Mammary epithelial cell (primary cell): ENCODE measurements at places on chromosomes 11 and 22. TPM values are rescaled to one million over a fixed set of nuclear protein-coding genes. Genes with fewer than 3 reads are reported as not detected.

DNA sequence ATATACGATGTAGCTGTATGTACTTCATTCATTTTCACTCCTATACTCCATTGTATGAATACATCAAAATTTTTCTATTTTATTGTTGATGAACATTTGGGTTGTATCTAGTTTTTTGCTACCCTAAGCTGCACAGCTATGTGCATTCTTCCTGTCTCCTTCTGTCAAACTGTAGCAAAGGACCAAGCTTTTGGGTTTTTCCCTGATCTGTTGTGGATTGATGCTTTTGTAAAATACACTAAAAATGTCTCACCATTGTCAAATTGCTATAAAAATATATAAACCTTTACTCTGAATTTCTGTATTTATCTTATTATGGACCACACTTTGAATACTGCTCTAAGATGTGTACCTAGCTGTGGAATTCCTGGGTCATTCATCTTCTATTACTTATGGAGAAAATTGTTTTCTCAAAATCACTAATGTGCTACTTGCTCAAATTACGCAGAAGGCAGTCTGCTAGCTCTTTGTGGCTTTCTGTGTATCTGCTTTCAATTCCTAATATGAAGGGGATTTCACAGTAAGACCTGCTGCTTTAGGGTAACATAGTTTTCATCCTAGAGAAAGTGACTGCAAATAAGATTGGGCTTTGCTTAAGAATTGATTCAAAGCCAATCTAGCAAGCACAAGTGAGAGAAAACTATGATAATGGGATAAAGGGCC, 123.4 kb downstream of the CYP2R1 start:
- no peak for DNase-seq

GRCh38 chr22:46390652-46391301, 55.3 kb downstream of the TRMU start:
- DNase-seq, result peak; percentile 70

The MMP8 gene
- polyA plus RNA-seq, result 0.11 TPM

The GSTT2 gene
- polyA plus RNA-seq, result 0.31 TPM

- peak; percentile 46 for DNase-seq
Observed at GRCh38 chr11:11426226-11426952, 73.3 kb upstream of the CSNK2A3 start.

The NOX4 gene
- polyA plus RNA-seq, result not detected

DNA sequence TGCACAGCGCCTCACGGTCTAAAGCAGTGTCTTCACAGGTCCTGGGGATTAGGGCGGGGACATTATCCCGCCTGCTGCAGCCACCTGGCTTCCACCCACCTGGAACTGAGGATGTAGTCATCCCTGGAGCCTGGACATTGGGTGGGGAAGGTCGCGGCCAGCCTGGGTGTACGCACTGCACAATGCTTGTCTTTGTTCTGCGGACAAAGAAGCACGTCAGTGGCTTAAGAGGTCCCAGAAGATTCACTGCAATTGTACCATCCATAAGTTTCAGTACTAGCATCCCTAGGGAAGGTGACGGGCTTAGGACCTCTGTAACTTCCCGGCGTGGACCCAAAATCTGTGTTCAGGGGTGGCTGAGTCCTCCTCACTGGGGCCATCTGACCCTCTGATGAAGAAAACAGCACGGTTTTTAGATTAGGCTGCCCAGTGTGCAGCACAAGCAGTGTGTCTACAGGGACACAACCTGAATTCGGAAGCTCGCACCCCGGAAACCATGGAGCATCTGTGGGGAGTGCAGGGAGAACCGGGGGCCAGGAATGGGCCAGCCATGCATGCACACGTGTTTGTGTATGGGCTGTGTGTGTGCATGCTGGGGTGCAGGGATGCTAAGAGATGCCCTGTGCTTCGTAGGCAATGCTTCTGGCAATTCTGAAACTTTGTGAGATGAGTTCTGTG, 342.6 kb upstream of the B3GAT1 start:
- no peak for DNase-seq

DNA sequence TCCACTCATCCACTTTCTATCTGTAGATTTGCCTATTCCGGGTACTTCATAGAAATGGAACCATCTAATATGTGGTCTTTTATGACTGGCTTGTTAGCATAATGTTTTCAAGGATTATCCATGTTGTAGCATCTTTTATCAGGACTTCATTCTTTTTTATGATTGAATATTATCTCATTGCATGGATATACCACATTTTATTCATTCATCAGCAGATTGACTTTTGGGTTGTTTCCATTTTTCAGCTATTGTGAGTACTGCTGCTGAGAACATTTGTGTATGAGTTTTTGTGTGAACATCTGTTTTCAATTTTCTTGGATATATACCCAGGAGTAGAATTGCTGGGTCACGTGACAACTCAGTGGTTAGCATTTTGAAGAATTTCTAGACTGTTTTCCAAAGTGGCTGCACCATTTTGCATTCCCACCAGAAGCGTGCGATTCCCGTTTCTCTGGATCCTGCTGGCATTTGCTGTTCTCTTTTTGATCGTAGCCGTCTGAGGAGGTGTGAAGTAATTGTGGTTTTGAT, 8.9 kb downstream of the DERL3 start:
- no peak for DNase-seq

The PARVG gene
- not detected for polyA plus RNA-seq

DNA sequence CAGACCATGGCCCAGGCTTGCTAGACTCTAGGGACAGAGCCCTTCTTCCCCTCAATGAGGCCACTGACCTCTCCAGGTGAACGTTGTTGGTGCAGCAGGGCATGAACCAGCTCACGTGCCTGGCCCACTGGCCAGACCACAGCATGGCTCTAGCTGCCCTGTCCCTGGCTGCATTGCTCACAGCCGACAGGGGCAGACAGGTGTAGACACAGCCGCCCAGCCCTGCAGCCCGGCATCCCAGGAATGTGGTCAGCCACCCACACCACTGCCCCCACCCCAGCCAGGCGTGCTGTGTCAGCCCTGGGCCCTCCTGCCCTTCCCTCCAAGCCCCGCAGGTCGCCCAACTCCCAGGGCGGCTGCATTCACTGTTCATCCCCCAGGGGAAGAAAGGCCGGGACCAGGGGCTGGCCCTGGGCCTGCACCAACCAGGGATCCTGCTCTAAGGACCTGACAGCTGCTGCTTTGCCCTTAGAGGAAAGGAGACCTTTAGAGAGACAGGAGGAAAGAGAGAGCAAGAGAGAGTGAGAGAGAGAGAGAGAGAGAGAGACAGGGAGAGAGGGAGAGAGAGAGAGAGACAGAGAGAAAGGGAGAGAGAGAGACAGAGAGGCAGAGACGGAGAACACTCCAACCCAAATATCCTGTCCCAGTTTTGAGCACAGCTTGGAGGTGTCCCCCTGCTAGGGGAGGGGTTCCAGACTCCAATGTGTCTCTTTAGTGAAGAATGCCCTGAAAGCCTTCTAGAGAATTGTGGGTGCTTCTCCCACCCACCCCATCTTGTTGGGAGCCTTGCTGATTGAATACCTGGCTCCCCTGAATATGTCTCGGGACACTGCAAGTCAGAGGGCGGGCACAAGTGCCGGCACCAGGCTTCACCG, 44.2 kb upstream of the LINC01488 start:
- DNase-seq, result peak; percentile 82
